Psoas muscle (tissue), 8 donors: ENCODE measurements at places on chromosomes 11 and 22.

- DNase-seq, result no peak
These were observed 68.6 kb upstream of the ATXN10 start for GRCh38 chr22:45602824-45603595.

DNA sequence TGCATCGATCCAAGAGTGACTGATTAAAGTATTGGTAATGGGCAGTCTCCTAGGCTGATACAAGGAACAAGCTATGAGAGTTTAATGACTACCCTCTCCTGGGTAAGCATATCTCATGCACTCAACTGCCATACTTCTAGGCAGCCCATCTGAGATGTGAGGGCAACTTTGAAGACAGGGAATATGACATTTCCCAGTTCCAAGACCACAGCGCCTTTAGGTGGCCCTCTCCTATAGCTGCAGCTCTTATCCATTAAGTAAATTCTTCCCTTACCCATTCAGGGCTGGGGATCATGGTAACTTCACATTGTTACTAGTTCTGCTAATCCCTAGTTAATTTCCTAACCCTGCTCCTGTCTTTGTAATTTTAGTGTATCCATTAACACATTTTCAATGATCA lies 157.3 kb upstream of the CTSC start:
- no peak for DNase-seq

DNA sequence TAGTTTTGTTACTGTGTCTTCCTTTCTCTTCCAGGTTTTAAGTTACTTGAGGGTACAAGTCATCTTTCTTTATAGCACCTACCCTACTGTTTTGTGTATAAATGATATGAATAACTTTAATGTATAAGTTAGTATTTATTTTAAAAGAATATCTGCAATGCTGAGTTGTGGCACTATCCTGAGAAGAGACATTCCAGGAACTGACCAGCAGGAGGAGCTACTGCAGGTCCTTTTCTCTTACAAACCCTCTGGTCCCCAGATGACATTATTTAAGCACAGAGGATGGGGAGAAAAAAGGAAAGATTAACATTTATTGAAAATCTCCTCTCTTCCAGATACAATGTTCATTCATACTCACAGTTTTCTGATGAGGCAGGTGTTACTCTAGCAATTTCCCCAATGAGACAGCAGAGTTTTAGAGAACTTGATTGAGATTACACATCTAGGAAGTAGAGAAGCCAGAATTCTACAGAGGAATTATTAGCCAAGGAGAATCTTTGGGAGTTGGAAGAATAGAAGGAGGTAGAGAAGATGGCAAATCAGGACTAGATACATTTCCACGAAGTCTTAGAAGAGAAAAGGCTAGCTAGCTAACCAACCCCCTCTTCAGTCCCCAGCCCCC lies 541.2 kb upstream of the API5 start:
- DNase-seq, result no peak

- DNase-seq, result no peak
These were observed 5.3 kb downstream of the SLC17A6 start for GRCh38 chr11:22343371-22344032.

GRCh38 chr22:24146194-24146616 lies 35.1 kb upstream of the SUSD2 start:
- peak; percentile 54 for DNase-seq

- DNase-seq, result no peak
These were observed 494.5 kb upstream of the LARGE1 start for GRCh38 chr22:34414467-34415440.

GRCh38 chr22:19756288-19757128 lies 4.1 kb upstream of the TBX1 start:
- no peak for DNase-seq

DNA sequence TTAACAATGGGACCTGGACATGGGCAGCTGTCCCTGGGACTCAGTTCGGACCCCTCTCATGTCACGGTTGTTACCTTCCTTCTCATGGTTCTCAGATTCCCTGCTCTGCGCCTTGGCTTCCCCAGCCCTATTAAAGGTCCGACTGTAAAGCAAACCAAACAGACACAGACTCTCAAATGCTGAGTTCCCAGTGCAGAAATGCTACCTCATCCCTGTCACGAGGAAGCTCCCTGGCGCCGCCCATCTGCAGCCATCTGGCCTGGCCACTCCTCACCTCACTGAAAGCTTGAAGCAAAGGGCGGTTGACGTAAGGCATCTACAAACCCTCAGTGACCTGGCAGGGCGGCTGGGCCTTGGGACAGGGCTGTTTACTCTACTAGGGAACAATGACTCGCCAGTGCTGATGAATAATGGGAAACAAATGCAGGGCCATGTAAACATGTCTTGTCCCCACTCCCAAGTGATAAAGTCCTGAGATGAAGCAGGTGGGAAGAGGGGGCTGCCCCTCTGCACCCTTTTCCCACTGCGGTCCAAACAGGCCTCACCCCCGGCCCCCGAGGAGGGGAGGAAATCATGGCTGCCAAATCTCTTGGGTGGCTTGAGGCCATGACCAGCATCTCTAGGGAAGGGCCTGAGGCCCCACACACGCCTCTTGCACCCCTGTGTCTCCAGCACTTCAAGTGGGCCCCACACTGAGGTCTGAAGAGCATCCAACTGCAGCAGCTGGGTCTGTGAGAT lies 49.3 kb downstream of the SCUBE1 start:
- peak; percentile 80 for DNase-seq

DNA sequence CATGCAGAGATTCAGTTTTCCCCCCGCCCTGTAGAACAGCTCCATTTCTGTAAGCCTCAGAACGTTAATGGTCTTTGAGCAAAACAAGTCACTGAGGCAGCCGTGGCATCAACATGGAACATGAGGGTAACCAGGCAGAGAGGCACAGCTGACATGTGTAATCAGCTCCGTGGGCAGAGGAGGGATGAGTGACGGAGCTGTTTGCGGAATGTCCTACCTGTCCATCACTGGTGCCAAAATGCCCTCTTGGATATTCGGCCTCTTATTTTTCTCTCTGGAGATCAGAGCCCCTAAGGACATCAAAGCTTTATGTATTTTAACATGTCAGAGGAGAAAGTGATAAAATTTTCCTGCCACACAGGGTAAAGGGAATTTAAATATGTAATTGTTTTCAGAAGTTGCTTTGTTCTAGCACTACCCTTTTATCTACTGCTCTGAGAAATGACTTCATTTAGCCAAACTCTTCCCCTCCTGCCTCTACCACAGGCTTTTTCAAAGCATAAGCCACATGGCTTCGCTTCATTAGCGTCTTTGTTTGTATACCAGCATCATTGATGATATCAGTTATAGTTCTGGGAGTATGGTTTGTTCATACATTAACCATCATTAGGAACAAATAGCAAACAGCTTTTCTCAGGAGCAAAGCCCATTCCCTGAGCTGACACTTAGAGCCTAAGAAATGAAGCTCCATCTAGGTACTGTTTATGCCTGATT lies 32.9 kb downstream of the C11orf71 start:
- no peak for DNase-seq

DNA sequence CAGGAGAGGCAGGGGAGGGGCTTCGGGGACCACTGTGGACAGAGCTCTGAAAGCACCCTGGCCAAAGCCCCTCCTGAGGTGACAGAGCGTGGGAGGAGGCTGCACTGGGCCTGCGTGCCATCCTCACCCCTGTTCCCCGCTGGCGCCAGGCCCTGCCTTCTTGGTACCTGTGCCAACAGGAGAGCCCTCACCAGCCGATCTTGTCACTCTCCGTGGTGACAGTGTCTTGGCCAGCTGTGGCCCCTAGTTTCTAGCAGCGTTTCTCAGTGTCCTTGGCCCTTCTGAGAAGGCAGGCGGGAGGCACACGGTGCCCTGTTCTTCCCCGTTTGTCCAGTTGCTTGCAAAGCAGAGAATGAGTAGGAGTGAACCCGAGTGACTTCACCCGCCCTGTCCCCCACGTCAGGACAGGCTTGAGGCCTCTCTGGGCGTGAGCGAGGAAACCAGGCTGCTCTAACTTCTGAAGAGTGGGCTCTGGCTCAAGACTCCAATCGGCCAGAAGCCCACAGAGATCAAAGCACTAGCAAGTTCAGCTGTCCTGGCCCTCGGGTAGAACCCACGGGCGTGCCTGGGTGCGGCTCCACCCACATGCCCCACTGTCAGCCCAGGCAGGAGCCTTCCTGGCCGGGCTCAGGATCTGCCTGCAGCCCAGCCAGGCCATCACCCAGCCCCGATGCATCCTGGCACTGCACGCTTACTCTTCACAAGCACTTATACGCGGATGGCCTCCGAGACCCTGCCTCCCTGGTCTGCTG lies 60.2 kb upstream of the EMID1 start:
- DNase-seq, result peak; percentile 92

DNA sequence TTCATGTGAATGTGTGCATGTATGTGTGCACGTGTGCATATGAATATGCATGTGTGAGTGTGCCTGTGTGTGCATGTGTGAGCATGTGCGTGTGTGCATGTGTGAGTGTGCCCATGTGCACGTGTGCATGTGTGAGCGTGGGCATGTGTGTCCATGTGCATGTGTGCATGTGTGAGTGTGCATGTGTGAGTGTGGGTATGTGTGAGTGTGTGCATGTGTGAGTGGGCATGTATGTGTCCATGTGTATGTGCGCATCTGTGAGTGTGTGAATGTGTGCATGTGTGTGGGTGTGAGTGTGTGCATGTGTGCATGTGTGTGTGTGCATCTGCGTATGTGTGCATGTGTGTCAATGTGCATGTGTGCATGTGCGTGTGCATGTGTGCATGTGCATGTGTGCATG lies 94.7 kb downstream of the ST3GAL4 start:
- no peak for DNase-seq

DNA sequence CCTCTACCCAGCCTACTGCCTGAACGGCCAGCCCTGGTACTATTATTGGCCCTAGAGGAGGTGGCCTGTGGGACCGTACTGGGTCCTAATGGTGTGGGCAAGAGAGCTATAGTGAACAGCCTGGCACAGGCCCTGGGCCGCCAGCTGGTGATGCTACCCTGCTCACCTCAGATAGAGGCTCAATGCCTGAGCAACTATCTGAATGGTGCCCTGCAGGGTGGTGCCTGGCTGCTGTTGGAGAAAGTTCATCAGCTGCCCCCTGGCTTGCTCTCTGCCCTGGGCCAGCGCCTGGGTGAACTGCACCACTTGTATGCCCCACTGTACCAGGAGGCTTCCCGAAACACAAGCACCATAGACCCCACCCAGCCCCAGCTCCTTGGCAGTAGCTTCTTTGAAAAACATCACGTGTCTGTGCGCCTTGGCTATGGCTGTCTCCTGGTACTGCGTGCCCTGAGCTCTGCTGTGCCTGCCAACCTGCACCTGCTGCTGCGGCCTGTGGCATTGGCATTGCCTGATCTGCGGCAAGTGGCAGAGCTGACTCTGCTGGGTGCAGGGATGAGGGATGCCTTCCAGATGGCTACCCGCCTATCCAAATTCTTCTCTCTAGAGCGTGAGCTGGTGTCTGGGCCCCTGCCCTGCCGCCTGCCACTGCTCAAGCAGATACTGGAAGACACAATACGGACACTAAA lies 49.0 kb downstream of the DNHD1 start:
- peak; percentile 68 for DNase-seq

DNA sequence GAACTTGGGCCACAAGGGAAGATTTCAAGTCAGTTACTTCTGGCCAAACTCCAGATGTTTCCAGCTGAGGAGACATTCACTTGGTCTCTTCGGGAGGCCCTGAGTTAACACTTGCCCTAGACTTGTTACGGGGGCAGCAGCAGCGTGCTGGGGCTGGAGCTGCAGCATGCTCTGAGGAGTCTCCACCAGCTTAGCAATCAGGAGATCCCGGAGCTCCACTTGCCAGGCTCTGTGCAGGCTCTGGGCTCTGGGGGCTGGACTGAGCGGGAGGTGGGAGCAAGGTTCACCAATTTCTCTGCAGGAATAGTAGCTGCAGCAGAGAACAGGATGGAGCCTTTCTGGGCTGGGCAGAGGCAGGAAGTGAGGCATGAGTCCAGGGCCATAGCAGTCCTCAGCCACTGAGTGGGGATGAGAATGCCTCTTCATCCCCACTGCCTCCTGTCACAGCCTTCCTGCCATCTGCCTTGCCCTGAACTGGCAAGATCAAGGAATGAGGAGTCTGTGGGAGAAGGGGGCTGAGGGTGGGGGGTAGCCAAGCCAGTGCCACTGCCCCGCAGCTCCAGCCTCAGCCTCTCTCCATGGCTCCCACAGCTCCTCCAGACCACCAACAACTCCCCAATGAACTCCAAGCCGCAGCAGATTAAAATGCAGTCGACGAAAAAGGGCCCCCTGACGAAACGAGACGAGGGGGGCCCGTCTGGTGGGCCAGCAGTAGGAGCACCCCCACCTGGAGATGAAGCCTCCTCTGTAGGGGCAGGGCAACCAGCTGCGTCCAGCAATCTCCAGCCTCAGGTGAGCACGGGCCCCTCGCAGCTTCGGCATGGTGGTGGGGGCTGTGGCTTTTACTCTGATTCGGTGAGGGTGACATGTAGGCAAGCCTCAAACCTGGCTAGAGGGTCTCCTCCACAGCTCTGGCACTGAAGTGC lies 23.4 kb downstream of the GTPBP1 start:
- DNase-seq, result no peak

- no peak for DNase-seq
These were observed 70.5 kb downstream of the LUZP2 start for GRCh38 chr11:24567380-24567779.

- no peak for DNase-seq
These were observed 840.7 kb downstream of the FAM181B start for GRCh38 chr11:81892770-81893635.

DNA sequence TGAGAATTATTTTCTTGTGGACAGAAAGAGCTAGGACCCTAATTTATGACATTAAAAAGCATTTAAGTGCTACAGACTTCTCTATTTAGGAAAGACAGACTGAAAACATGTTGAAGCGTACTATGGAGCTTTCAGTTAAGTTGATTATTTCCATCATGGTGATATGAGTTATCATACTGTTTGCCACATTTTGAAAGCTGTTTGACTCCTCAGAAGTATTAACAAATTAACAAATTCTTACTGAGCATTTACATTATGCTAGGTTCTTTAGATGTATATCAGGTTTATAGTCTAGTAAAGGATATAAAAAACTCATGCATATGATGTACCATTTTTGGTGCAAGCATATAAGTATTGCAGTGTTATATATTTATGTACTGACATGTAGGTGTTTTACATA lies 50.1 kb downstream of the ARHGEF12 start:
- no peak for DNase-seq

GRCh38 chr11:34037016-34037415 lies 14.5 kb upstream of the CAPRIN1 start:
- no peak for DNase-seq

- DNase-seq, result peak; percentile 43
These were observed 77.2 kb downstream of the MYEOV start for GRCh38 chr11:69370984-69371709.

- DNase-seq, result peak; percentile 4
These were observed 2.0 kb downstream of the GNAZ start for GRCh38 chr22:23072077-23072910.
